ENCODE measurements at places on chromosomes 5 and 9.

GRCh38 chr5:44178414-44178813 is 210.8 kb downstream of the FGF10 start:
- DNase-seq = peak; percentile 8

GRCh38 chr5:137743031-137743640 is 7.2 kb upstream of the KLHL3 start:
- peak; percentile 62 for DNase-seq

GRCh38 chr5:92081958-92082712 is 699.0 kb upstream of the ARRDC3 start:
- no peak for DNase-seq

DNA sequence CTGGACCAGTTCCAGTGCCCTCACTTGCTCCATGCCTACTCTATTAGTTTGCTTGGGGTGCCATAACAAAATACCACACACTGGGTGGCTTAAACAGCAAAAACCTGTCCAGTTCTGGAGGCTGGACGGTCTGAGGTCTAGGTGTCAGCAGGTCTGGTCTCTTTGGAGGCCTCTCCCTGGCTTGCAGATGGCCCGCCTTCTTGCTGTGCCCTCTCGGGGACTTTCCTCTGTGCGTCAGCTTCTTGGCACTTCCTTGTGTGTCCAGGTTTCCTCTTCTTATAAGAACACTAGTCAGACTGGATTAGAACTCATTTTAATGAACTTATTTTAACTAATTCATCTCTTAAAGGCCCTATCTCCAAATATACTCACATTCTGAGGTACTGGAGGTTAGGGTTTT is 97.2 kb downstream of the CARTPT start:
- DNase-seq = no peak

- DNase-seq = peak; percentile 13
These were observed 17.6 kb downstream of the GM2A start for GRCh38 chr5:151270599-151270998.

DNA sequence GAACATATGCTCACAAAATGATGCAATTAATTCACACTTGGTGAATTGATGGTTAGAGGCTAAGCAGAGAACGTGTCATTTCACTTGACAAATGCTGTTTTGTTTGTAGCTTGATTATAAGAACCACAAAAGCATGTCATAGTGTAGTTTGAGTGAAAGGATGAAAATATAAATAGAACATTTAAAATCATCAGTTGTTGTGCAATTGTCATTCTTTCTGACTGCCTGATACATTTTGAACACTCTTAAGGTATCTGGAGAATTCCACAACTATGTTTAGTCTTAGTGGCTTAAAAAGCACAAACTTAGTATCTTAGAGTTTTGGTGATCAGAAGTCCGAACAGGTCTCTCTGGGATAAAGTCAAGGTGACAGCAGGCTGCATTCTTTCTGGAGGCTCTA is 129.4 kb downstream of the BASP1 start:
- peak; percentile 32 for DNase-seq

GRCh38 chr5:38384396-38384795 is 126.0 kb downstream of the EGFLAM start:
- DNase-seq = no peak

DNA sequence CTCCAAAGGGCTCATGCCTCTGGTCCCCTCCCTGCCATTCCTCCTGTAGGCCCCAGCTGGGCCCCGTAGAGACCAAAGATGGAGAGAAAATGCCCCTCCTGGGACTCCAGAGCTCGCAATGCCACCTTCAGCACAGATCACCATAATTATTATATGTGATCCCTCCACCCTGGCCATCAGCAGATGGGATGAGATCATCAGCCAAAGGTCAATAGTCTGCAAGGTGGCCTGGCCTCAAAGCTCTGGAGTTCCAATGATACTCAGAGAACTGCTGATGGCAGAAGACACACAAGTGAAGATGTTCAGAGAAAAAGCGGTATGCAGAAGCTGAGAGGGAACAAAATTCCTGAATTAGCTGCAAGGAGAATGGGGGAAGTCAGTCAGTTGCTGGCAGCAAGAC is 5.0 kb downstream of the RPP25L start:
- no peak for DNase-seq

DNA sequence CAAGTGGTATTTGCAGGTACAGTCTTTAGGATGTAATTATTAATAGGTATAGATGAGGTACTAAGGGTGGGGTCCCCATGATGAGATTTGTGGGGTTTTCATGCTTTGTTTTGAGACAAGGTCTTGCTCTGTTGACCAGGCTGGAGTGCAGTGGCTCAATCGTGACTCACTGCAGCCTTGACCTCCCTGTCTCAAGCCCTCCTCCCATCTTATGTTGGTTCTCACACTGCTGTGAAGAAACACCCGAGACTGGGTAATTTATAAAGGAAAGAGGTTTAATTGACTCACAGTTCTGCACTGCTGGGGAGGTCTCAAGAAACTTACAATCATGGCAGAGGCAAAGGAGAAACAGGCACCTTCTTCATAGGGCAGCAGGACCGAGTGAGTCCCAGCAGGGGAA is 217.5 kb downstream of the CDK5RAP2 start:
- DNase-seq = peak; percentile 21

- DNase-seq = peak; percentile 70
These were observed 183.7 kb downstream of the PDE4D start for GRCh38 chr5:59709846-59710245.

- no peak for DNase-seq
These were observed 3.9 kb downstream of the SLC35A4 start for GRCh38 chr5:140568443-140569063.

GRCh38 chr5:137751869-137752491 is 2.2 kb downstream of the HNRNPA0 start:
- peak; percentile 85 for DNase-seq

DNA sequence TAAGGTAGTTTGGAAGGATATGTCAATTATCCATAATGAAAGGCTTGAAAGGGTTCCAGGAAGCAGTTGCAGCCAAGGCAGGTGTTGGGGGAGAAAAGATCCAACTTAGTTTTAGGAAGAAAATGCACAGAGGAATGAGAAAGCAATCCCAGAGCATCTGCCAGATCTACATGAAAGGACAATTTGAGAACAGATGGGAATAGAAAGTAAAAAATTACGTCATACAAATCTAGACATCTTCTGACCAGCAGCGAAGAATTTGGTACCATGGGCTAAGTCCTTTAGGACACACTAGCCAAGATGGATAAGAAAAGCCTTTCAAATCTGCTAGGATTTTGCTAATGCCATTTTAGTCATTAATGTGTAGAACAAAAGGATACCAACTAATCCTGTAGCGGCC is 244.1 kb upstream of the PRR16 start:
- DNase-seq = no peak

- DNase-seq = no peak
These were observed 635 bp downstream of the FBN2 start for GRCh38 chr5:128537221-128537999.

GRCh38 chr9:122127396-122127798 is 32.2 kb downstream of the NDUFA8 start:
- DNase-seq = no peak

- peak; percentile 53 for DNase-seq
These were observed 15.5 kb upstream of the NCS1 start for GRCh38 chr9:130156672-130157071.

DNA sequence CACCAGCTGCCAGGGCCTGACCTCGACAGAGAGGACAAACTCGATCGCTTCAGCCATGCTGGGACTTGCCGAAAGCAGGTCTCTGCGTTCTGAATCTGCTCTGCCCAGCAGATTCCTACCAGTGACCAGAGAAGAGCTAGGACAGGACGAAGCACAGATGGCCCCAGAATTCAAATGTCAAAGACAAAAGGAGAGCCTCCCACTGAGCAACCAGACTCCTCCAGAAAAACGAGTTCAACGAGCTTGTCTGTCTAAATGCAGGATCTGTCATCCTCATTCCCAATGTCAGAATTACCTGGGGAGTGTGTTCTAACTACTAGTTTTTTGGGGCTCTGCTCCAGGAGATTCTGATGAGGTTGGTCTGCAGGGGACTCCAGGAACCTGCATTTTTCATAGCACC is 13.4 kb downstream of the AK8 start:
- DNase-seq = no peak

DNA sequence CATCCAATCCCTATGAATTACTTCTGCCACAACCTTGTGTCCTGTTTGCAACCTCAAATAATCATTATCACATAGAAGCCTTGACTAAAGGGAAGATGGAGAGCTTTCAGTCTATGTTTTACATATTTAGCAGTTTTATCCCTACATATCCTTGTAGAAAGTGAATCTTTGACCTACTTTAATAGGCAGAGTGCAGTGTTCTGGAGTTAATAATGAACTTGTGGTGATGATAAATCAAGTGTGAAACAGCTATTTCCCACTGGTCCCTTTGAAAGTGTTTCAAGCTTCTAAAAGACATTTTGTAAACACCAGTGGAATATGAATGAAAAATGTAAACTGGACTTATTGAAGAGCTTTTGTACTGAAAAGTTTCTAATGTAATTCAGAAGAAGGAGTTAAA is 406.7 kb downstream of the GABRG2 start:
- DNase-seq = no peak

DNA sequence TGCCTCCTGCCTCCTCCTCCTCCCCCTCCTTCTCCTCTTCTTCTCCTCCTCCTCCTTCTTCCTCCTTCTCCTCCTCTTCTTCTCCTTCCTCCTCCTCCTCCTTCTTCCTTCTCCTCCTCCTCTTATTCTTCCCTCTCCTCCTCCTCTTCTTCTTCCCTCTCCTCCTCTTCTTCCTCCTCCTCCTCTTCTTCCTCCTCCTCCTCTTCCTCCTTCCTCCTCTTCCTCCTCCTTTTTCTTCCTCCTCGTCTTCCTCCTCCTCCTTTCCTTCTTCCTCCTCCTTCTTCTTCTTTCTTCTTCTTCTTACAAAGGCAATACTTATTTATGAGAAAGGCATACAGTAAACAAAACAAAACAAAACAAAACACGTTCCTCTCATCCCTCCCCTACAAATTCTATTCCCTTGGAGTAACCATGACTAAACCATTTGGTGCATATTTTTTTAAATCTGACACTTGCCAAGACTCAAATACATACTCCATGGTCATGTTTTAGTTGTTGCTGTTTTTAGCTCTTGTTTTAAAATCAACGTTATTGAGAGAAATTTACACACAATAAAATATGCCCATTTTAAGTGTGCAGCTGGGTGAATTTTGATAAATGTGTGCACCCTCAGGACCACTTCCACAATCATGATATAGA is 135.6 kb downstream of the FOXD1 start:
- no peak for DNase-seq

- peak; percentile 91 for DNase-seq
These were observed 81.2 kb upstream of the CCDC112 start for GRCh38 chr5:115377468-115378217.
